Spleen (tissue), 13 donors: ENCODE measurements at places on chromosomes 3 and 15. TPM values are rescaled to one million over a fixed set of nuclear protein-coding genes. Genes with fewer than 3 reads are reported as not detected.
A peak's percentile ranks its signal among the peaks of the same experiment; 100 is the strongest.

STX19 gene
- total RNA-seq: 1.0 TPM

DNA sequence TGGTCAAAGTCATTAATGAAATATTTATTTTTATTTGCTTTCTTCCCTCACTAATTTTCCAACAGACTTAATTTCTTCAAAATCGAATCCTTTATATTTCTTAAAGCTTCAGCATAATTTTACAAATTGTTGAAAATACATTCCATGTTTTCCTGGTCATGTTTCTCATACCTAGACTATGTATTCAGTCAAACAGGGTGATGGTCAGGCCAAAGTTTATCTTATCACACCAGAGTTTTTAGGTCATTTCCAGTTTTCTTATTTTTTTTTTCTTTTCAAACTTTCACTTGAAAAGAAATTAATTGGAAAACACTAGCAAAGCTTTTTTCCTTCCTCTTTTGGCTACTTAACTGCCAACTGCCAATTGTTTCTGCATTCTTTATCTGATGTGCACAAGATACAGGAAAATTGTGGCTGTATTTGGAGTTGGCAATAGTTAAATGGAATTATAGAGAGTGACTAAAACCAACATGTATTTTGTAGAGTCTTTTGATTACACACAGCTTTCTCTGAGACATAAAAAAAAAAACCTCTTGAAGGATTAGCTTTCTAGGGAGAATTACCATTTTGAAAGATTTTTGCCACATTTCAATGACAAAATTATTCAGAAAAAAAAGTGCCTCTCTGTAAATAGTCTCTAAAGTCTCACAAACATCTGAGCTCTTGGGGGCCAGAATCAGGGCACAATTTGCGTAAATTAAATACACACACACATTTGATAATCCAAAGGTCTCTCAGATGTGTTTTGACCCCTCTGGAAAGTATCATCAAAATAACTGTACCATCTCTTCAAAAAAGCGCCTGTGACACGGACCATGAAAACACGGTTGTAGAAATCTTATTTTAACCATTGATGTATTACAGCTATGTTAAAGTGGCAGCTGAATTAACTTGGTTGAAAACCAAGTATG is 603.2 kb upstream of the KCNMB2 start:
- no peak for DNase-seq

GRCh38 chr15:71634820-71635560 is 175.4 kb upstream of the NR2E3 start:
- DNase-seq: no peak

DNA sequence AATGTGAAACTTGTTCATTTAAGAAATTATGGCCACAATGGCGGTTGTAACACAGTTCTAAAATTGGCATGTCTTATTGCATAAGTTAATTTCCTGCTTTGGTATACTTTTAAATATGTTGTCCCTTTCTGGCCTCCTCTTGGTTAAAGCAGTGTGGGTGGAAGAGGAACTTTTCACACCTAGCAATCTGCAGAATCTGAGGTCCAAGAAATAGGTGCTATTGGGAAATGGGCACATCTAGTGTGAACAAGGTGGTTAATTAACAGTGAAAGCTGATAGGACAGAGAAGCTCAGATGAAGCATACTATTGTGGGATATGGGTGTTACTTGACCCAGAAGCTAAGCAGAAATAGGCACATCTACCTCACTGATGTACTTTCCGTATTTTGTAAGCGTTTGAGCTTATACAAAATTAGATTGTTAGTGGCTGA is 10.6 kb downstream of the CMC1 start:
- DNase-seq: no peak

- DNase-seq: no peak
Observed at GRCh38 chr3:37210230-37210629, 35.8 kb upstream of the LRRFIP2 start.

- no peak for DNase-seq
Observed at GRCh38 chr3:171835613-171836012, 7.5 kb upstream of the TMEM212 start.

GRCh38 chr3:57709559-57709958 is 16.7 kb upstream of the DENND6A start:
- no peak for DNase-seq

- no peak for DNase-seq
Observed at GRCh38 chr3:186824430-186825139, 17.9 kb upstream of the ADIPOQ start.

DNA sequence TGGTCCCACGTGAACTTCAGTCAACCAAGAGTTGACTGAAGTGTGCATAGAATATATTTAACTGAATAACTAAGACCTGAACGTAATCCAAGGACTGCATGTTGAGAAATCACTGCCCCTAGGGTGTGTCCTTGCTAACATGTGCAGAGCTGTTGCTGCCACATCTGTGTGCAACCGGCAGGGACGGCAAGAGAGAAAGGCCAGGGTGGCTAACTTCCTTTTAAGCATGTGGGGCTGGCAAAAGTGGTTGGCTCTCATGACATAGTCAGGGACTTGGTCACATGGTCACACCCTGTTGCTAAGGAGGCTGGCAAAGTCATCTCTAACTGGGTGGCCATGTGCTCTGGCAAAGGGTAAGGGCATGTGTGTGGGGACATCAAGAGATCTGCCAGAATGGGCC is 52.4 kb downstream of the GASK1A start:
- DNase-seq: no peak

DNA sequence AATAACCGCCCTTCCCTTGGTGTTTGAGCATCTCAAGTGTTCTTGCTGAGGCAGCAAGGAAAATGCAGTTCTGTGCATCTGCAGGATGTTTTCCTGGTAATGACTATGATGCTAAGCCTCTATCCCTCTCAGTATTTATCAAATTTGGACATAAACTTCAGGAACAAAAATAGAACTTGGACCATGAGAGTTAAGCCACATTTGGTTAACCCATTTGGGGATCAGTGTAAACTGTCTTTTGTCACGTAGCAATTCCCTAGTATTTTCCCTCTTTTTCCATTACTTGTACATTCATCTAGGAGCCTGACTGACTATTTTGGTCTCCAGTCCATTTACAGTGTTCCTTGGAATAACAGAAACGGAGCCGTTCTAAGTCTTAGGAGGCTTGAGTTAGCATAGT is 250.8 kb downstream of the RBMS3 start:
- DNase-seq: no peak

GRCh38 chr3:157861076-157861765 is 245.0 kb downstream of the SHOX2 start:
- no peak for DNase-seq

DNA sequence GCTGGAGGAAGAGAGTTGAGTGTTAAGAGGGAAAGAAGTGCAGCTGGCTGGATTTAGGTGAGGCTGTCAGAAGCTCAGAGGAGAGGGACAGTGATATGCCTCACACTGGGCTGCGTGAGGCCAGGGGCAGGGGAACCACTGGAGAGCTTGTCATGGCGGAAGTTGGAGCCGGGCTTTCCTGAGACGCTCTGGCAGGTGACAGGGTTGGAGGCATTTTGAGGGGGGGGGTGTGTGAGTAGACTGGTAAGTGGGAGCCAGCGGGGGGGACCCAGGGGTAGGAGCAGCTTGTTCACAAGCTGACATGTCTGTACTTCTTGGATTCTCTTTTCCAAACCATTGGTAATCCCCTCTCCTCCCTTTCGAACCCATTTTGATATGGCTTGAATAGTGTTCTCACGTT is 331.5 kb upstream of the RGMA start:
- no peak for DNase-seq

- no peak for DNase-seq
Observed at GRCh38 chr3:184096811-184097383, at the start of gene HTR3E. HTR3E (plus strand) TSS chr3:184097064; CDS start chr3:184097530, 466 bp downstream.

DNA sequence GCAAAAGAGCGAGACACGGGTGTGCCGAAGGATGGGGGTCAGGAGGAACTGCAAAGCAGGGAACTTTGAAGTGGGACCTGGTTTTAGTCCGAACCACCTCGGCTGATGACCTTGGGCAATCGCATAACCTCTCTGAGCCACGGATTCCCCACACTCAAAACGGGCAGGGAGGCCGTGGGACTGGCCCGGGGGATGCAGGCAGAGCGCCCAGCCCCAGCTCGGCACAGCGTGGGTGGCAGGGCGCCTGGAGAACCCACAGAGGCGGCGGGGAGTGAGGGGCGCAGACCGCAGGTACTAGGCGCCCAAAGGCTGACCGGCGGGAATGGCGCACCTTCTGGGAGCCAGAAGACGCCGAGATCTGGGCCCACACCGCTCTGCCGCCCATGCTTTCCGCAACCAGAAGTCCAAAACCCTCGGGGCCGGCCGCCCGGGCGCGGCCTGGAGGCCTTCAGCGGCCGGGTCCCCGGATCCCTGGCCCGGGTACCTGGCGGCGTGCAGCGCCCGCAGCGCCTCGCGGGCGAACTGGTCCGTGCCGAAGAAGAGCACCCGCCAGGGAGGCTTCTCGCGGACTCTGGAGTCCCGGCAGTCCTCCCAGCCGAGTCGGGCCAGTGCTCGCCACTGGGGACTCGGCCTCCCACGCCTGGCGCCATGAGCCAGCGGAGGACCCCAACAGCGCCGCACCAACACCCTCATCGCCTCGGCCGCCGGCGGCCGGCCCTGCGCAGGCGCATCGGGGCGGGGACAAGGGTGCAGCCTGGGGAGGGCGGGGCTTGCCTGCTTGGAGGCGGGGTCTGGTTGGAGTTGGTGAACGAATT is at the start of gene MTFMT:
TSS of gene MTFMT (minus strand) at position 719 of the 815 bp plus-strand sequence. CDS start at position 693, 26 bp downstream.
- peak; percentile 98 for DNase-seq

DNA sequence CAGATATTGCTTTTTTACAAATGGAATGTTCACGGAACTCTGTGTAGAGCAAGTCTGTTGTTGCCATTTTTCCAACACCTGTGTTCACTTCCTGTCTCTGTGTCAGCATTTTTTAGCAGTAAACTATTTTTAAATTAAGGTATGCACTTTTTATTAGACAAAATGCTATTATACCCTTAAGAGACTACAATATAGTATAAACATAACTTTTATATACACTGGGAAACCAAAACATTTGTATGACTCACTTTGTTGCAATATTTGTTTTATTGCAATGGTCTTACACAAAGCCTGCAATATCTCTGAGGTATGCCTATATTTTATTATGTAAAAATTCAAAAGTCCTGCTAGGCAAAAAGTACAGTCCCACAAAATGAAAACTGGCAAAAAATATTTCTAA is 39.8 kb upstream of the FGF7 start:
- DNase-seq: no peak

- DNase-seq: no peak
Observed at GRCh38 chr3:176916777-176917176, 280.5 kb downstream of the TBL1XR1 start.
